ENCODE measurements at places on chromosomes 2 and 18. TPM values are rescaled to one million over a fixed set of nuclear protein-coding genes. Genes with fewer than 3 reads are reported as not detected.

The EVX2 gene
- not detected for polyA plus RNA-seq

- no peak for DNase-seq
- no peaks in the 10 kb centered on the region for H3K36me3 ChIP-seq
- no peaks in the 10 kb centered on the region for H3K27me3 ChIP-seq
- H3K4me1 ChIP-seq: no peaks in the 10 kb centered on the region
- H3K27ac ChIP-seq: no peak overlapping the region
Measured at GRCh38 chr2:84243788-84244733, 215.0 kb downstream of the SUCLG1 start.

- H3K4me1 ChIP-seq: no peaks in the 10 kb centered on the region
- no peak overlapping the region for H3K4me3 ChIP-seq
- DNase-seq: no peak
- H3K27me3 ChIP-seq: no peaks in the 10 kb centered on the region
- H3K36me3 ChIP-seq: no peaks in the 10 kb centered on the region
Measured at GRCh38 chr2:70356941-70357683, 55.2 kb upstream of the FAM136A start.

DNA sequence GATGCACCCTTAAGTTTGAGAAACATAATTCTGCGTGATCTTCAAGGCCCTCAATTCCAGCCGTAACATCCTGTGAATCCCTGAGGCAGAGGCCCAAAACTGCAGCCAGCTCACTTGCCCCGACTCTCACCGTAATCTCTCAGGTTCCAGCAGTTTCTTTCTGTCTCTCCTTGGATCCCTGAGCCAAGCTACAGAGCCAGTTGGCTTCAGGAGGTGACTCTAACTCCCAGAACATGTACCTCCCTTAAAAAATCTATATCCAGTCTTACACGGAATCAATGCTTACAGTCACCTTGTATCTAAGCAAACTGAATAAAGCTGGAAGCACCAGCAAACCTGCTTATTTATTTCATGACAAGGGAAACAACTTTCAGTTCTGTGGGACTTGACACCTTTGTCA, 300.4 kb downstream of the SETBP1 start:
- no peak overlapping the region for H3K27ac ChIP-seq
- no peak overlapping the region for H3K4me3 ChIP-seq
- DNase-seq: no peak
- H3K36me3 ChIP-seq: no peaks in the 10 kb centered on the region

DNA sequence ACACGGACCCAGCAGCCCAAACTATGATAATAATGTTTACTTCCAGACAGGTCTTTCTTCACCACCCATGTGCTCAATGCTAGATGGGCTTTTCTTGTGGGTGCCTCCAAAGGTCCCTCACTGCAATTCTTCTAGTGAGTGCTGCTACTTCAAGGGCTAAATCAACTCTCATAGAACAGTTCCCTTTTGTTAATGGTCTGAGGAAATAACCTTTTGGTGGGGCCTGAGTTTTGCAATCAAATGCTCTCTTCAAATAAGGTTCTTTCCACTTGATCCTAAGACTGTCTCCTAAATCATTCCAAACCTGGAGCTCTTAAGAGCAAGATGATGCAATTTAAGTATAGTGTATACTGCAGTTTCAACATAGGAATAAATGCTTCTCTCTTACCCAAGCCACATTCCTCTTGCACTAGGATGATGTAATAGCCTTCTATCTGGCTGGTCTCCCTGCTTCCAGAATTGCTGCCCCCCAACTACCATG, 6.0 kb downstream of the NEMP2 start:
- no peaks in the 10 kb centered on the region for H3K27me3 ChIP-seq
- no peak for DNase-seq
- H3K4me3 ChIP-seq: no peak overlapping the region
- H3K27ac ChIP-seq: no peak overlapping the region
- peaks cover 48% of the 10 kb centered on the region for H3K4me1 ChIP-seq

The CHRNA1 gene
- not detected for polyA plus RNA-seq

- H3K4me3 ChIP-seq: no peak overlapping the region
- no peak overlapping the region for H3K27ac ChIP-seq
- H3K36me3 ChIP-seq: no peaks in the 10 kb centered on the region
- H3K27me3 ChIP-seq: no peaks in the 10 kb centered on the region
- no peaks in the 10 kb centered on the region for H3K4me1 ChIP-seq
Measured at GRCh38 chr2:141647353-141647752, 483.5 kb downstream of the LRP1B start.

GRCh38 chr18:501406-501714, 859 bp upstream of the COLEC12 start:
- H3K4me3 ChIP-seq: no peak overlapping the region
- H3K27me3 ChIP-seq: peaks cover 54% of the 10 kb centered on the region
- H3K36me3 ChIP-seq: no peaks in the 10 kb centered on the region
- DNase-seq: no peak
- no peak overlapping the region for H3K27ac ChIP-seq

DNA sequence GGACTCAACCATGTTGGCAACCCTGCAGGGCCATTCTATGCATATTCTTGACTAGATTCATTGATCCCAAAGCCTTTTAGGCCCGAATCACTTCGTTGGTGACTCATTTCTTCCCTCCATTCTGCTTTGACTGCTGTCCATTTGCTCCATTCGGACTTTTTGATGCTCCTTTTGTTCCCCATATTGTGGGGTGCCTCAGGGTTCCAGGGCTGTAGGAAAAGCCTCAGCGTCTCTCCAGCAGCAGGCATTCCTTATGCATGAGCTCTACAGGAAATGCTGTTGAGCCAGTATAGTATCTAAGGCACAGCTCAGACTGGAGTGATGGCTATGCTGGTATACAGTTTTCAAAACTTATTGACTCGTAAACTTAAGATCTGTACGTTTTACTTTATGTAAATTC, 292.6 kb downstream of the PRKCE start:
- H3K4me3 ChIP-seq: no peak overlapping the region
- H3K4me1 ChIP-seq: peaks cover 8% of the 10 kb centered on the region
- H3K27ac ChIP-seq: no peak overlapping the region

The ALLC gene
- not detected for polyA plus RNA-seq

- no peak overlapping the region for H3K4me3 ChIP-seq
- no peaks in the 10 kb centered on the region for H3K4me1 ChIP-seq
- DNase-seq: no peak
- H3K27ac ChIP-seq: no peak overlapping the region
Measured at GRCh38 chr2:44676379-44676778, 265.1 kb upstream of the SIX3 start.
